SJSA1 (cell line): ENCODE measurements at places on chromosomes 4 and X. TPM values are rescaled to one million over a fixed set of nuclear protein-coding genes. Genes with fewer than 3 reads are reported as not detected.

DNA sequence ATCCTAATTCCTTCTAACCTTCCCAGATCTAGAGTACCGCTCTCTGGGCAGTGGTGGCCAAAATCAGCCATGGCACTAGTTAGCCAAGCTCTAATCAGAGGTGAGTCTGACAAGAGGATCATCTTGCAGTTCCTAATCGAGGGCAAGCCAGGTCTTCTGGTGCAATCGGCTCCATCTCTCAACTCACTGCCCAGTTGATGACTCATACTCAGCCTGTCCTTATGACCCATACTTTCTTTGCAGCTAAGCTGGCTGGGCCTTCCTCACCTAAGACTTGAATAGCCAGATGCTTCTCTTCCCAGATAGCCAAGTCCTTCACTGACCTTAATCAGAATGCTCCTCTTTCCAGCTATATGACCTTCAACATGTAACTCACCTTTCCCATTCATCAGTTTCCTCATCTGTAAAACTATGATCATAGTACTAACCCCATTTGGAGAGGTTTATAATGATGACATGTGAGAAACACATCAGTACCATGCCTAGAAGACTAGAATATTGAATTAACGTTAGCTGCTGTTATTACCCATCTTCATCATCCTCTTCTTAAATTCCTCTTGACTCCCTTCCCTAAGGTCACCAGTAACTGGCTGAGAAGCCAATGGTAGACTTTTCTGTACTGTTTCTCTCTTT is 57.1 kb downstream of the RELL1 start:
- no peak for DNase-seq

- no peak for DNase-seq
Observed at GRCh38 chr4:10688846-10689245, 4.3 kb upstream of the CLNK start.

ARHGAP36 gene
- not detected in 2 replicates for total RNA-seq

NAA11 gene
- total RNA-seq, result not detected in 2 replicates

PCDH7 gene
- 1.2 and 2.1 TPM in 2 replicates for total RNA-seq

UGT2A3 gene
- not detected in 2 replicates for total RNA-seq

TCEAL7 gene
- total RNA-seq, result not detected in 2 replicates

P2RY4 gene
- total RNA-seq, result not detected in 2 replicates

CXorf51A gene
- not detected in 2 replicates for total RNA-seq

GPC4 gene
- total RNA-seq, result 22.3 and 25.8 TPM in 2 replicates
